ENCODE measurements at places on chromosomes 2 and 18.

GRCh38 chr2:47119001-47119400 lies 36.1 kb downstream of the STPG4 start:
- DNase-seq = no peak

- DNase-seq = peak; percentile 53
Measured at GRCh38 chr18:79947054-79947755, 4.2 kb downstream of the SLC66A2 start.

GRCh38 chr18:36309436-36310391 lies 12.2 kb downstream of the FHOD3 start:
- peak; percentile 43 for DNase-seq

DNA sequence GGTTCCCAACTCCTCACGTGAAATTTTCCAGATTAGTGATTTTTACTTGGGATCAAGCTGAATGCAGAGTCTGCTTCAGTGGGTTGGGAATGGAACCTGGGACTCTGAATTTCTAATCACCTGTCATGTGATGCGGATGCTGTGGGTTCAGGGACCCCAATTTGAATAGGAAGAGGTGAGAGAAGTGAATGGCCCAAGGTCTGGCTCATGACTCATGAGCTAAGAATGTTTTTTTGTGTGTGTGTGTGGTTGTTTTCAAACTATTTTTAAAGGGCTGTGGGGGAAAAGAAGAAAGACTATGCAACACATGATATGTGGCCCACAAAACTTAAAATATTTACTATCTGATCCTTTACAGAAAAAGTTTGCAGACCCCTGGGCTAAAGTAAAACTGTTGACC lies 108.5 kb upstream of the CYRIA start:
- DNase-seq = no peak
